ENCODE measurements at places on chromosomes 11 and 22.

DNA sequence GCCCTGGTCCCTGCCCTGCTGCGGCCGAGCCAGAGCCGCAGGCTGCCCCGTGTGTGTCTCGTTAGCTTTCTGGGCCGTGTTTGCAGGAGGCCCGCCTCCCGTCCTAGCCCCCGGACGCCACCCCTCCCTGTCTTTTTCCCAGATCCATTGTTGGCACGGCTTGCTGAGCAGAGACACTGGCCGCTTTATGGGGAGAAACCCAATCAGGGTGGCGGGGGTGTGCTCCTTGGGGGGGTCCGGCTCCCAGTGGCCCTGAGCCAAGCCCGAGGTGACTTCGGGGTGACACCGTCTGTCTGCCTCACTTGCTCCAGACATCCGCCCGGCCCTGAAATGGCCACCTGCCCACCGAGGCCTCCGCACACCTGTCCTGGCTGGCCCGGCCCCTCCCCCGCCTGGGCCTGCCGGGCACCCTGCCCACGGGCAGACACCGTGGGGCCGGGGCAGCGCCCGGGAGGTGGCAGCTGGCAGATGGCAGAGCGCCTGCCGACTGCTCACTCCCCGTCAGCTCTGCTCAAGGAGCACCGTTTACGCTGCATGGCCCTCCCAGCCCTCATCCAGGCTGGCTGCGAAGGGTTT lies 43.1 kb upstream of the PPARA start:
- no peak for DNase-seq

DNA sequence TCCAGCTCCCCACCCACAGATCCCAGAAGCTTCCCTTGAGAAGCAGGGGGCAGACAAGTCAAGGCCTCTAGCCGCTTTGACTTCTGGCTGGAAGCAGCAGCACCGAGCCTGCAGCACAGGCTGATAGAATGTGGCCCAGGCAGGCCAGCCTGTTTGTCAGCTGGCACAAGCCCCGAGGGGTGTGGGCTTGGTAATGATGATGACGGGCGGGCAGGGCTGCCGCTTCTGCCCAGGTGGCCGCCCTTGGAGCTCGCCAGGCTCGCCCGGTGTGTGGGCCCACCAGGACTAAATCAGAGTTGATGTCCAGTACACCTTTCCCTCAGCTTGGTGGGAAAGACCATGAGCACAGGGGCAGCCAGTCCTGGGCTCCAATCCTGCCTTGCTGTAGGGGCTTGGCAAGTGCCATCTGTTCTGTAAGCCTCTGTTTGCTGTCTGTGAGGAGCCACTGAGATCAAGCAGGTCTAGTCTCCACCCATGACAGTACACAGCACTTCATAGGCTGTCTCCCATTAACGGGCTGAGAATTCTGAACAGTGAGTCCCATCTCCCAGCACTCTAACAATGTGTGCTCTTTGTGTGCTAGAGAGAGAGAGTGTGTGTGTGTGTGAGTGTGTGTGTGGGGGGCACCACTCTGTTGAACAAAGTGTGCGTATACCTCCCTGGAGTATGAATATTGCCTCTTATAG lies 26.8 kb downstream of the MICAL2 start:
- DNase-seq = no peak

DNA sequence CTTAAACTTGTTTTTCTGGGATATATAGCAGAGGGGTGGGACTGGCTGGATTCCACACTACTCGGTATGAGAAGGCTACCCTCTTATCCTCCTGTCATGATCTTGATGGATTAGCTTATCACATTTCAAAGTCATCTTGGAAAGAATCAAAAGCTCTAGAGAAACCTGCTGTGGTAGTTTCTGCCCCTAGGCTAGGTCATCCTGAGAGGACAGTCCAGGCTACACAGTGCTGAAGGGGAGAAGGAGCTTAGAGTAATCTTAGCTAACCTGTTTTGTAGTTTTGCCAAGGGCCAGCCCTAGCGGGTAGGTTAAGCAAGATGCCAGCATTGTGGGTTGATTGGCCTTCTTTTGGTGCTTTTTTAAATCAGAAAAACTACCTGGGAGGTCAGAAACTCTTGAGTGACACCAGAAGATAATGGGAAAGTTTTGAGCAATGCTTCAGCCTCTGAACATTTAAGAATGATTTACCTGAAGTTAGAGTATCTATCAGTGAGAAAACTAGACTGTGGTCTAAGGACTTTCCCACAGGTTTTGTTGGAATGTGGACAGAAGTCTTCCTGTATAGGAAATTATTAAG lies 21.3 kb downstream of the PIWIL4 start:
- DNase-seq = no peak

- no peak for DNase-seq
Observed at GRCh38 chr11:12269104-12269441, 108.3 kb upstream of the PARVA start.

- no peak for DNase-seq
Observed at GRCh38 chr11:41989823-41990380, 530.5 kb upstream of the LRRC4C start.
